ENCODE measurements at places on chromosomes 7 and 10.

DNA sequence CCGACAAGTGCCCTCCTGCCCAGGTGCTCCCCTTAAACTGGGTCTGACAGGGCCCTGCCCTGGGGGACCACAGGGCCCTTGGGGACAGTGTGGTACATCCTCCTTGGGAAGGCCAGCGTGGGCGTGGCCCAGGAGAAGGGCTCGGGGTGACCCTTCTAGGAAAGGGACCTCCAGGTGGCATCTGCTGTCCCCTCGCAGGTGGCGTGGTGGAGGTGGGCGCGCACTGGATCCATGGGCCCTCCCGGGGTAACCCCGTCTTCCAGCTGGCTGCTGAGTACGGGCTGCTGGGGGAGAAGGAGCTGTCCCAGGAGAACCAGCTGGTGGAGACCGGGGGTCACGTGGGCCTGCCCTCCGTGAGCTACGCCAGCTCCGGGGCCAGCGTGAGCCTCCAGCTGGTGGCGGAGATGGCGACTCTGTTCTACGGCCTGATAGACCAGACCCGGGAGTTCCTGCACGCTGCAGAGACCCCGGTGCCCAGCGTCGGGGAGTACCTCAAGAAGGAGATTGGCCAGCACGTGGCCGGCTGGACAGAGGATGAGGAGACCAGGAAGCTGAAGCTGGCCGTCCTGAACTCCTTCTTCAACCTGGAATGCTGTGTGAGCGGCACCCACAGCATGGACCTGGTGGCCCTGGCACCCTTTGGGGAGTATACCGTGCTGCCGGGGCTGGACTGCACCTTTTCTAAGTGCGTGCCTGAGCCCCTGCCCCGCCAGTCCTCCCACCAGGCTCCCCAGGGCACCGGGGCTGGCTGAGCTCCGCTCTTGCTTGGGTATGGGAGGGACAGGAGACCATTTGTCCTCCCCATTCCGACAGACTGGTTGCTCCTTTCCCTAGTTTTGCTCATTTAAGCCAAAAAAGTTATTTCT, 972 bp downstream of the PAOX start:
- DNase-seq: no peak

DNA sequence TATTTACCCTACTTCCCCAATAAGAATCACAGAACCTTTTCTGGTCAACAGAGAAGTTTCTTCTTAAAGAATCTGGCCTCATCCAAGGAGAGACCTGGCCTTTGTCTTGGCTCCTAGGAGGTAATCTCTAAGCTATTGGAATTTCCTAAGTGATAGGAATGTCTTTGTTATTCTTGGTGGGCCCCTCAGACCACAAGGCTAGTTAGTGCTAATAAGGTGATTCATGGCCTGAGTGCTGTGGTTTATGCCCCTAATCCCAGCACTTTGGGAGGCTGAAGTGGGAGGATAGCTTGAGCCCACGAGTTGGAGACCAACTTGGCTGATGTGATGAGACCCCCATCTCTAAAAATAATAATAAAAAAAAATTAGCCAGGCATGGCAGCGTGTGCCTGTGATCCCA, 60.0 kb upstream of the CYP2C18 start:
- DNase-seq: no peak

GRCh38 chr10:99975942-99976809, 33.6 kb downstream of the DNMBP start:
- DNase-seq: no peak

- DNase-seq: no peak
Measured at GRCh38 chr7:29480451-29480850, 83.2 kb upstream of the PRR15 start.

DNA sequence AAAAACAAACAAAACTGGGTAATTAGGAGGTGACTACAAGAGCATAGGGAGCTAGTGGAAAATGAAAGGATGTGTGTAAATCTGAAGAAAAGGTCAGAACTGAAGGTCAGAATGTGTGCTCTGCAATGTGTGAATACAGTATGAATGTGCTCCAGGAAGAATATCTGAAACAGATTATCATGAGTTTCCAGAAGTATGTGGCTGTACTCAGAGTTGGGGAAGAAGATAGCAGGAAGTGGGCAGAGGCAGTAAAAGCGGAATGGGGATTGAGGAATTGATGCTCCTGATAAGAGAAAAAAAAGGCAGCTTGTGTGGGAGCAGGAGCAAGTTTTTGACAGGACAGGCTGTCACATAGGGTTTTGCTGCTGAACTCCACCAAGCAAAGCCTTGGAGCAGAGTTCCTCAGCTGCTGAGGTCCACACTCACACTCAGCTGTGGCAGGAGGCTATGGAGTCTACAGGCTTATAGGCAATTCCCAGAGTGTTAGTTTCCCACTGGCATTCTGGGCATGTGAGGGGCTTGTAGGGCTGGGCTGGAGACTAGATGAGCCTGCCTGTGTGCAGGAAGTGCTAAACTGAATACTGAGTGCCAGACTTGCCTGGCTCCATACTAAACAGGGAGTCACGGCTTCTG, 22.9 kb downstream of the H2AZ2 start:
- DNase-seq: no peak

DNA sequence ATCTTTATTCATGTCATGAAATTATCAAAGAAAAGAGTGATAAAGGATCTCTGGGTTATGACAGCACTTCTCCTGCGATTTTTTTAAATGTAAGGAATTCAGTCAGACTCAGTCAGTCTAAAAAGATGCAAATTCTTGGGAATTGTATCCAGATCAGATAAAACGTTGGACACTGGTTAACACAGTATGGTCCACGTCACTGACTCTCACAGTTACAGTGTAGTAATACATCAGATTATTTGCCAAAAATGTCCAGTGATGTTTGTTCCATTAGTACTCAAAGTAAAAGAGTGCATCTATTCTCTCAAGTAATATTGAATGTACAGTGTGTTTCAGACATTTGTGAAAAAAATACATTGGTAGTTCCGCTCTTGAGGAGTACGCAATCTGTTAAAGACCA, 224.5 kb downstream of the PCDH15 start:
- no peak for DNase-seq

DNA sequence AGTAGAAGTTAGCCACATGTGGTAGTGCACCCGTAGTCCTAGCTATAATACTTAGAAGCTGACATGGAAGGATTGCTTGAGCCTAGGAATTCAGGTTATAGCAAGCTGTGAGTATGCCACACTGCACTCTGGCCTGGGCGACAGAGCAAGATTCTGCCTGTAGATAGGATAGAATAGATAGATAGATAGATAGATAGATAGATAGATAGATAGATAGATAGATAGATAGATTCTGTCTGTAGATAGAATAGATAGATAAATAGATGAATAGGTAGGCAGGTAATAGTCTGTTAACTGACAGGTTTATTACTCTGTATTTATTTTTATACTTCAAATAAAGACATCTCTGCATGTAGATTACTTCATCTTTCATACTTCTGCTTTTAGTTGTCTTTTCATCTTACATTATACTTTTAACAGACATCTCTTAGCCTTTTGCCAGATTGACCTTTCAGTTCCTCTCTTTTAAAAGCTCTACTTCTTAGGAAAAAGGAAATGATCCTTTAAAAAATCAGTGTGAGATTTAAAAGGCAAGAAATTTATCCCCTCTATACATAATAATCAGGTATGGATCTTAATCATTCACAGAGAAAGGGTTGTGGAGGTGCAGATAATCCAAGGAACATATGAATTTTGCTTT, 31.8 kb downstream of the CCAR1 start:
- no peak for DNase-seq

- DNase-seq: no peak
Measured at GRCh38 chr7:17548014-17548653, 249.7 kb downstream of the AHR start.

- DNase-seq: no peak
Measured at GRCh38 chr10:70540789-70541360, 61.7 kb downstream of the PRF1 start.
